ENCODE measurements at places on chromosomes 11 and 22. TPM values are rescaled to one million over a fixed set of nuclear protein-coding genes. Genes with fewer than 3 reads are reported as not detected.

Gene SHISA8
- polyA plus RNA-seq = 0.33 TPM

Gene ACR
- polyA plus RNA-seq = 0.42 TPM

Gene NFAM1
- polyA plus RNA-seq = 0.56 TPM

- no peak for DNase-seq
These were observed 1.8 kb upstream of the APOL3 start for GRCh38 chr22:36162127-36163034.

- DNase-seq = no peak
These were observed 20.7 kb upstream of the IZUMO1R start for GRCh38 chr11:94283678-94284077.

DNA sequence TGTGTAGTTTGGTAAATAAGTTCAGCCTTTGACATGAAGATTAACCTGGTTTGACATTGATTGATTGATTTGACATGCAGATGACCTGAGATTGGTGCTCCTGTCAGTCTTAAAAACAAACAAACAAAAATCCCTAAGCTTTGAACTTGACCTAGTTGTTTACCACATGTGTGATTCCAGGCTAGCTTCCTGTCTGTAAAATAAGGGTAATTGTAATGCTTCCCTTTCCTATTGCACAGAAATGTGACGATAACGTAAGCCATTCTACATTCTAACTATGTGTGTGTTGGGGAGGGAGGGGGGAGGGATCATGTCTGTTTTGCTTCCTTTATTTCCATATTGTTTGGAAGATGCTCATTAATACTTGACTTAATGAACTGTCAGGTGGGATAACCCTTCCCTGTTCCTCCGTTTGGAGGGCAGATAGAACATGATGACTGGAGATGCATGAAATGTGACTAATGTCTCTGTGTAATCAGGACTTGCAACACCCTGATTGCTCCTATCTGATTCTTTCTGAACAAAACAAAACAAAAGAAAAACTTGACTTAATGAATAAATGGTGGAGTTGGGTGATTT is 106.1 kb upstream of the CLMP start:
- no peak for DNase-seq

- no peak for DNase-seq
These were observed 73.8 kb upstream of the PARVA start for GRCh38 chr11:12303421-12304149.

Measured in forelimb muscle (tissue), 1 donor.